ENCODE measurements at places on chromosomes 16 and 17.

DNA sequence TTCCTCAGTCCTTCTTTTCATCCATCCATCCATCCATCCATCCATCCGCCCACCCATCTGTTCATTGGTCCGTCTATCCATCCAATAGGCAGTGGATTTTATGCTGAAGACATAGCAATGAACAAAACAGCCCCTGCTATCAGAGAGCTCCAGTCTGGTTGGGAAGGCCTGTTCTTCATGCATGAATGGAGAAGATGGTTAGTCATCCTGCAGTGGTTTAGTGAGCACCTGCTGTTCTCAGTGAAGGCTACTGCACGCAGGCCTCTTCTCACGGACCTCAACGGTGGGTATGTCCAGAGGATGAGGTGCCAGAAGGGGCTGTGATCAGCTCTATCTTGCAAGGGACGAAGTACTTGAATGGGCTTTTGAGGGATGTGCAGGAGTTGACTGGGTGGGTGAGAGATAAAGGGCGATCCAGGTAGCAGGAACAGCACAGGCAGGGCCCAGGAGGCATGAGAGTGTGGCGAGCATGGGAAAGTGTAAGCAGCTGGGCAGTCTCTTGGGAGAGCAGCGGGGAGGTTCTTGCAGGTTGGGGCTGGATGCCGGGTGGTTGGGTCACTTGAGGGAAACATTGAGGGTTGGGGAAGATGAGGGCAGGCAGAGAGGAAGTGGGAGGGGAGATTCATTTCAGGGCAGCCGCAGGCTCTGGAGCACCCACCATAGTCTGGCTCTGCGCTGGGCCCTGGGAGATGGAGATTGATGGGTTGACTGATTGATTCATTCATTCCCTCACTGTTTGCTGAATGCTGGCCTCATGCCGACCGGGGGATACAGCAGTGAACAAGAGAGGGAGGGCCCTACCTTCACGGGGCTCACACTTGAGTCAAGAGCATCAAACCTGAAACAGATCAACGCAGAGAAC lies 115.0 kb upstream of the CIBAR2 start:
- no peak for DNase-seq

GRCh38 chr16:27408012-27408601 lies 6.1 kb downstream of the IL21R start:
- no peak for DNase-seq

GRCh38 chr16:55510185-55510805 lies 1.4 kb downstream of the LPCAT2 start:
- DNase-seq = no peak

- no peak for DNase-seq
Measured at GRCh38 chr17:64130559-64131001, 636 bp upstream of the ERN1 start.

- DNase-seq = no peak
Measured at GRCh38 chr17:66398617-66399016, 96.2 kb downstream of the PRKCA start.

- DNase-seq = peak; percentile 63
Measured at GRCh38 chr17:8162233-8162996, at the start of gene VAMP2. Gene VAMP2 (minus strand): TSS chr17:8162948. CDS start chr17:8162879, 69 bp downstream.

- DNase-seq = no peak
Measured at GRCh38 chr16:4746991-4747574, 12.7 kb downstream of the DNAAF8 start.

- DNase-seq = no peak
Measured at GRCh38 chr17:46028374-46028773, 29.3 kb downstream of the STH start.

GRCh38 chr16:50068550-50068949 lies 2.8 kb downstream of the HEATR3 start:
- DNase-seq = no peak

DNA sequence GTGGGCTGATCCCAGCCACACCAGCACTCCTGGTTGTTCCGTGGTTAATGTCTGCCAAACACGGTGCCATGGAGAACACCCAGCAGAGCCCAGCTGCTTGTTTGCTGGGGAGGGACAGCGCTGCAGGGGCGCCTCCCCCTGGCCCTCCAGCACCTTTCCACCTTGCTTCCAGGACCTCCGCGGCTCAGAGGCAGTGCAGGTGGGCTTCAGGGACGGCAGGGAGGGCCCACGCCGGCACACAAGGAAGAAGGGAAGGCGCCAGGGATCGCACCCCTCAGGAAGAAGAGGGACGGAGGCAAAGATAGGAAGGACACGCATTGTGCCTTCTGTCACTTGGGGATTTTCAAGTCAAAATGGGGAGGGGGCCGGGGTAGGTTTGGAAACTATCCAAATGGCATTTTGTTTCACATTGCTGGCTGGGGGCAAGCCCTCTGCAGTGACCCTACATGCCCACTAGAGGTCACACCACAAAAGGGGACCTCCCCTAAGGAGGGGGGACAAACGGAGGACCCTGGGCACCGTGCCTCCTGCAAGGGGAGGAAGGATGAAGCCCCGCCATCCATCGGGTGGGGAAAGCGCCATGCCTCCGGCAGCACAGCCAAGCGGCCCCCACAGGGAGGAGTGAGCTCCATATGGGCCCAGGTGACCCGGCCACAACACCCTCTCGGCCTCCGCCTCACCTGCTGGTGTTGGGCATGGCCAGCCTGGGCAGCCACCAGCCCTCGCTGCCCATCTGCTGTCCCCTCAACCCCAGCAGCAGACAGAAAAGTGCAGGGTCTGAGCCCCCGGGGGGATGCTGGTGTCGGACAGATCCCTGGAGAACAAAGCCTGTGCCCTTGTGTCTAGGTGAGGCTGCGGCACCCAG lies 7.5 kb upstream of the C16orf95 start:
- peak; percentile 11 for DNase-seq
